EH (cell line): ENCODE measurements at places on chromosomes 2 and 18.

- DNase-seq = no peak
Observed at GRCh38 chr2:205959521-205959920, 126.5 kb downstream of the INO80D start.

- no peak for DNase-seq
Observed at GRCh38 chr2:59490192-59490591, 1063.3 kb downstream of the BCL11A start.

- DNase-seq = no peak
Observed at GRCh38 chr2:212667751-212668316, 129.2 kb upstream of the ERBB4 start.

DNA sequence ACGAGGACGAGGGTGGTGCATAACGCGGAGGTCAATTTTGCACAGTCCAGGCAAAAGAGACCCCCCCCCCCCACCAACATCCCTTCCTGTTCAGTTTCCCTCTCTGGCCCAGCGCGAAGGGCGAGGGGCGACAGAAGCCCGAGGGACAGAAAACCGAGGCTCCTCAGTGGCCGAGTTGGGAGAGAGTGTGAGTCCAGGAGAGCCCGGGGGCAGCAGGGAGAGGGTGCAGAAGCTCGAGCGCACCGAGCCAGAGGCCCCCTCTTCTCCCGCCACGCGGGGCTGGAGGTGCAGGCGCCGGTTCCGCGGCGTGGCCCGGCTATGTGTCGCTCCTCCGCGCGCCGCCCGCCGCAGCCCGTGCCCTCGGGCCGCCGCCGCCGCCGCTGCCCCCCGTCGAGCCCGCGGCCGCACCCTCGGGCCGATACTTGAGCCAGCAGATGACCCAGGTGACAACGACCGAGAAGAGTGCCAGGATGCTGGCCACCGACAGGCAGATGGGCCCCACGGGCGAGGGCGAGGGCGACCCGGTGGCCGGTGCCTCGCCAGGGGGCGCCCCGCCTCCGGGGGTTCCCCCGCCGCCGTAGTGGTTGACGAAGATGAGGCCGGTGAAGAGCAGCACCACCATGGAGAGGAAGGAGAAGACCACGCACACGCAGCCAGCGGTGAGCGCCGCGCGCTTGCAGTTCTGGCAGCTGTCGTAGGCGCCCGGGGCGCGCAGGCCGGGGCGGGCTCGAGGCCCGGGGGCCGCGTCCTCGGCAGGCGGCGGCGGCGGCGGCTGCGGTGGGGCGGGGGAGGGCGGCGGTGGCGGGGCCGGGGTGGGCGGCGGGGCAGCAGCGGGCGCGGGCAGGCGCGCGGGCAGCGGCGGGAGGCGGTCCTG is 20.2 kb upstream of the PAX3 start:
- peak; percentile 31 for DNase-seq

GRCh38 chr2:118050974-118051373 is 37.1 kb upstream of the CCDC93 start:
- DNase-seq = no peak

- no peak for DNase-seq
Observed at GRCh38 chr2:136154384-136154783, 36.4 kb upstream of the CXCR4 start.

GRCh38 chr2:41142478-41142877 is 690.6 kb upstream of the SLC8A1 start:
- DNase-seq = no peak

DNA sequence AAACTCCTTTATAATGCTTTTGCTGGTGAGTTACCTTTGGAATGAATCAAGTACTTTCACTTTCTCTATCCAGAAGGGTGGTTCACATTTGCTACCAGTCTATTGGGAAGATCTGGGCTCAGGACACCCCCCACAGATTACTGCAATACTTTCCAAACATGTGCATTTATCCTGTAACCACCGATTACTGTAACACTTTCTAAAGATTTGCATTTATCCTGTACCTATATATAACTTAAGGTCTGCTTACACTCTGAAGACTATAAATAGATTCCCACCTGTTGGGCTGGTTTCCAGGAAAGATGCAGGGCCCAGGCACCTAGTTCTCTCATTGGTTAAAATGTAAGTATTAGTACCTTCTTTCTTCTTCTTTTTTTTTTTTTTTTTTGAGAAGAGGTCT is 113.0 kb upstream of the NEDD4L start:
- DNase-seq = no peak

DNA sequence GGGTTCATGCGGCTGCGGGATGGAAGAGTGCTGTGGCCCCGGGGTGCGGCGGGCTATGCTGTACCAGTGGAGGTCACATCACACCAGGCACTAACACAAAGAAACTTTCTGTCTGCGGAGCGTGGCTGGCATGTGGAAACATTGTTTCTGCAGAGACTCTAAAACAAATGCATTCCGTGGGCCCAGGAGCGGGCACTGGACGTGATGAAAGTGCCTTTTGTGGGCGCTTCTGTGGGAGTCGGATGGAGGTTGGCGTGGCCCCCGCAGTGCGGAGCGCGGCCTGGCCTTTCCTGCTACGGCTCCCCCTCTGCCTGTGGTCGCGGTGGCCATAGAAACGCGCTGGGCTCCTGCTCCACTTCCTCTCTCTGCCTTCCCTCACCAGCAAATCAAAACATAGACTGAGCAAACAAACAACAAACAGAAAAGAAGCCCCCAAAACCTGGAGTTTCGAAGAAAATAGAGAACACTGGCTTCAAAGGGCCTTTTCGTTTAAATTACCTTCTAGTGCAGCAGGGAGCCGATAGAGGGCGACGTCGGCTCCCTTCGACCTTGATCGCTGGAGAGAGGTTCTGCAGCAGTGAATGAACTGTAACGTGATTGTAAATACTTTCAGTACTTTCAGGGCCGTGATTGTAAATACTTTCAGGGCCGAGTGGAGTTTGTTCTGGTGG is 51.4 kb downstream of the KIF5C start:
- peak; percentile 48 for DNase-seq

DNA sequence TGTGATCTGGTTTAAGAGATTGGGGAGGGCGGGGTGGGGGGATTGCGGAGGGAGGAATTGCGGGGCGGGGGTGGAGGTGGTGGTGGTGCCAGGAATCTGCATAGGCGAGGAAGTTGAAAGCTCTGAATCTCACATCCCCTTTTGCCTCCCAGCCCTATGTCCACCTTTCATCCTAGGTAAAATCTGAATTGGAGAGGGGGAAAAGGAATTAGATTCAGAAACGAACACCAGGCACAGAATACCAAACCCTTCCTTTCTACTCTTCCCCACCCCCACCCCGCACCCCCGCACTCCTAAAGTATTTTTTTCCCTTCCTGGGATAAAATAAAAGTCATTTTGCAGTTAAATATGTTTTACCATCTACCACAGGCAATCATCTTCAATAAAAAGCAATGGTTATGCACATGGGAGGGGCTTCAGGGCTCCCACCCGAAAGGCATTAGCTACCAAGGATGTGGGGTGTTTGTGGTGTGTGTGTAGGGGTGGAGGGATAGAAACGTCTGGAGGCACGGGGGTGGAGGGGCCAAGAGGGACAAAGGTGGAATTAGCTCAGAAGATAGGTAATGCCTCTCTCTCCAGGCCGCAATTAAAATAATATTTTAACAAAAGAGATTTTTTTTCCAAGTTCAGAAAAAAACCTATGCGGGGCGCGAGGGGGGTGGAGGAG is 1.8 kb downstream of the IGFBP5 start:
- no peak for DNase-seq

- DNase-seq = no peak
Observed at GRCh38 chr2:241211276-241211675, 22.8 kb downstream of the ANO7 start.

GRCh38 chr2:30577151-30577550 is 130.1 kb downstream of the LCLAT1 start:
- no peak for DNase-seq

DNA sequence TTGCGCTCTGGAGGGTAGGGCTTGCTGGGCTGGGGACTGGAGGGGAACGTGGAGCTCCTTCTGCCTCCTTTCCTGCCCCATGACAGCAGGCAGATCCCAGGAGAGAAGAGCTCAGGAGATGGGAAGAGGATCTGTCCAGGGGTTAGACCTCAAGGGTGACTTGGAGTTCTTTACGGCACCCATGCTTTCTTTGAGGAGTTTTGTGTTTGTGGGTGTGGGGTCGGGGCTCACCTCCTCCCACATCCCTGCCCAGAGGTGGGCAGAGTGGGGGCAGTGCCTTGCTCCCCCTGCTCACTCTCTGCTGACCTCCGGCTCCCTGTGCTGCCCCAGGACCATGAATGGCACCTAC is 4.3 kb downstream of the GPR35 start:
- DNase-seq = no peak

DNA sequence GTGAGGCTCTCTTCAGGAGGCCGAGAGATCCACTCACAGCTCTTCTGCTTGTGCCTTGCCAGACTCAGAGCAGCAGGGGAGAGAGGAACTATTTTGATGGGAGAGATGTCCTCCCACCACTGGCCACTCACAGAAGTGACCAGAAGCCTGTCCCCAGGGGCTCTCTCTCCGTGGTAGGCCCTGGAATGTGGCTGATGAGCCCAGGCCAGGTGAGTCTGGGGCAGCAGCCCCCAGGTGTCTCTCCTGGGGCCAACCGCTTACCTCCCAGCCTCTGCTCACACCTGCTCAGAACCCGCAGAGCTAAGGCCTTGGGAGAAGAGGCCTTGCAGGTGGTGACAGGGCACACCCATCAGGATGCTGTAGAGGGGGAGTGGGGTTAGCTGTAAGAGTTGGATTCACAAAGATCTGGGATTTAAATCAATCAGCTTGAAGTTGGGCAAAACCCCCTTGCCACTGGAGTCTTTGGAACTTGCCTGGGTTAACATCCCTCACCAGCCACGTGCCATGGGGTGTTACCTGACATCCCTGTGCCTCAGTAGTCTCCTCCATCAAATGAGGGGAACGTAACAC is 29.1 kb upstream of the ASB18 start:
- no peak for DNase-seq

DNA sequence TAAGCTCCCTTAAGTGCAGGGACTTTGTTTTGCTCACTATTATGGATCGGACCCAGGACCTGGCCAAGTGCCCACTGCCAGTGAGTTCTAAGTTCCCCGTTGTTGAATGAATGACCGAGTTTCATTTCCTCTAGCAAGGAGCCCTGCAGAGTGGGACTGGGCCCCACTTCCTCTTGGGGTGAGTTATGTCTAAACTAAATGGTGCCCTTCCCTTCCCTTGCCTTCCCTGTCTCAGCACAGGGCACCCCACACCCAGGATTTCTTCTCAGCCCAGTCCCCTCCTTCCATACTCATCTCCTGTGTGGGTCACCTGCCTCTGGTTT is 195.3 kb upstream of the HS6ST1 start:
- DNase-seq = no peak

GRCh38 chr2:238634701-238635357 is 208.1 kb downstream of the ASB1 start:
- no peak for DNase-seq

- DNase-seq = no peak
Observed at GRCh38 chr2:2769481-2770431, 438.7 kb upstream of the MYT1L start.

DNA sequence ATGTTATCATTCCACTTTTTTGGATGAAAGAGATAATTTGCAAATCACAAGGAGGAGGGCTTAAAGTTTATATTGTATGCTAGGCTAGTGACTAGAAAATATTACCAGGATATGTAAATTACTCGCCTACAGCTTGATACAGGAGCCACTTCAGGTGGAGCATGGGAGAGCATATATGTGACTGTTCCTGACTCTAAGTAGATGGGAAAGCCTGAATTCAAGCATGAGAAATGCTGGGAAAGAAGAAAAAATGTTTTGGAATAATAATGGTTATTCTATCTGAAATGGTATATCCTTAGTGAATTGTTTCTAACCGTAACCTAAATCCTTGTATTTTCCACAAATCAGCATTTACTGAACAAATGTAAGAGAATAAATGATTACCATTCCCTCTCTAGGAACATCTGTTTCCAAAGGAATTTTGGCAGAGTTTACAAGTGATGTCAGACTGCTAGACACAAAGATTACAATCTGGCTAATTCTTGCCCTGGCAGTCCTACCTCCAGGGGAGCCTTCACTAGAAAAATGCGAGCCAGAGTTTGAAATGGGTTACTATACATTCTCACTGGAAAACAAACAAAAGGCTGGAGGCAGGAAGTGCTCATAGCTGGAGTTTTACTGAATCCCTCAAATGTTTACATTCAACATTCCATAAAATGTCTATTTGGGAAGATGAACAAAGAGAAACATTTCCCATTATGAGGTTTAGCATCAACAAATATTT is 129.4 kb upstream of the MAPRE2 start:
- DNase-seq = peak; percentile 89

- DNase-seq = no peak
Observed at GRCh38 chr18:5941890-5942289, 46.6 kb upstream of the TMEM200C start.

GRCh38 chr2:232228971-232229894 is 149.3 kb upstream of the ALPP start:
- peak; percentile 51 for DNase-seq

DNA sequence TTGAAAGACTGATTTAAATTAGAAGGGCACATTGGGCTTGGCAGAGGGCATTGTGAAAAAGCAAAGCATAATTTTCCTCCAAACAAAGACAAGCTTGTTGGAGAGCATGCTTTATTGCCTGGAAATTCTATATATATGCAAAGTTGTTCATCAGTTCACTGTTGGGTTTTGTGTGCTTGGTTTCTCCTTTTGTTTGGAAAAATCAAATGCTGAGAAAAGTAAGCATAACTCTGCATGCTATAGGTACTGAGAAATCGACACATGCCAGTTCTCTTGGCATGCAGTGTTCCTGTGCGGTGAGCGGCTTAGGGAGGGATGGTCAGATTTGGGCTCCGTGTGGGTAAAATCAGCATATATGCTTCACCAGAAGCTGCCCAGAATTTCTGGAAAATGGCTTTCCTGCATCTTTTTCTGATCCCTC is 161.0 kb downstream of the RAPGEF4 start:
- DNase-seq = no peak

GRCh38 chr2:205629091-205629776 is 53.1 kb upstream of the NRP2 start:
- no peak for DNase-seq

GRCh38 chr2:239253701-239254436 is 147.0 kb downstream of the HDAC4 start:
- peak; percentile 17 for DNase-seq

GRCh38 chr2:128644156-128644555 is 325.5 kb upstream of the HS6ST1 start:
- DNase-seq = no peak

- DNase-seq = no peak
Observed at GRCh38 chr2:176774766-176775451, 437.7 kb upstream of the HNRNPA3 start.

GRCh38 chr2:149687052-149687427 is 99.5 kb upstream of the MMADHC start:
- no peak for DNase-seq

- DNase-seq = no peak
Observed at GRCh38 chr2:215504547-215504946, 68.7 kb upstream of the FN1 start.

GRCh38 chr2:44360749-44361329 is 455 bp downstream of the PREPL start:
- DNase-seq = peak; percentile 39
